ENCODE measurements at places on chromosomes 5 and 9. TPM values are rescaled to one million over a fixed set of nuclear protein-coding genes. Genes with fewer than 3 reads are reported as not detected.

The PCDHA6 gene
- total RNA-seq: 0.95 TPM

The GFPT2 gene
- 14.9 TPM for total RNA-seq

The ARID3C gene
- total RNA-seq: not detected

The CD14 gene
- 57.6 TPM for total RNA-seq

The PTPRD gene
- total RNA-seq: 210 TPM

The UBAC1 gene
- total RNA-seq: 24.6 TPM

The TTF1 gene
- 9.8 TPM for total RNA-seq

The BHMT gene
- 11.6 TPM for total RNA-seq

The RAB3C gene
- 2.0 TPM for total RNA-seq

The ADAMTSL1 gene
- 42.3 TPM for total RNA-seq

The DNAI1 gene
- total RNA-seq: not detected

The TICAM2 gene
- total RNA-seq: 11.9 TPM

The RAB24 gene
- total RNA-seq: 9.7 TPM

The NEURL1B gene
- 52.4 TPM for total RNA-seq

The RNF183 gene
- 0.26 TPM for total RNA-seq

The WNK2 gene
- 4.8 TPM for total RNA-seq

The TPRN gene
- 3.0 TPM for total RNA-seq

The PCDHAC1 gene
- total RNA-seq: 1.5 TPM

The PCDHB8 gene
- total RNA-seq: 1.6 TPM

The CFAP90 gene
- total RNA-seq: 0.21 TPM

The AMACR gene
- total RNA-seq: 16.2 TPM

The DNAH5 gene
- total RNA-seq: 0.48 TPM

The PFN3 gene
- not detected for total RNA-seq

The OLFM1 gene
- total RNA-seq: 21.8 TPM

The GRIA1 gene
- total RNA-seq: 3.0 TPM

The PCDHGA5 gene
- 7.0 TPM for total RNA-seq

The CKMT2 gene
- 6.9 TPM for total RNA-seq

The IFNA16 gene
- not detected for total RNA-seq

The PCDH1 gene
- 21.1 TPM for total RNA-seq

The GPR150 gene
- total RNA-seq: not detected

The SLC4A9 gene
- 0.11 TPM for total RNA-seq

The NPR3 gene
- 21.7 TPM for total RNA-seq

Measured in urinary bladder (tissue), 4 donors.